HEK293T (cell line): ENCODE measurements at places on chromosomes 6 and 20.

DNA sequence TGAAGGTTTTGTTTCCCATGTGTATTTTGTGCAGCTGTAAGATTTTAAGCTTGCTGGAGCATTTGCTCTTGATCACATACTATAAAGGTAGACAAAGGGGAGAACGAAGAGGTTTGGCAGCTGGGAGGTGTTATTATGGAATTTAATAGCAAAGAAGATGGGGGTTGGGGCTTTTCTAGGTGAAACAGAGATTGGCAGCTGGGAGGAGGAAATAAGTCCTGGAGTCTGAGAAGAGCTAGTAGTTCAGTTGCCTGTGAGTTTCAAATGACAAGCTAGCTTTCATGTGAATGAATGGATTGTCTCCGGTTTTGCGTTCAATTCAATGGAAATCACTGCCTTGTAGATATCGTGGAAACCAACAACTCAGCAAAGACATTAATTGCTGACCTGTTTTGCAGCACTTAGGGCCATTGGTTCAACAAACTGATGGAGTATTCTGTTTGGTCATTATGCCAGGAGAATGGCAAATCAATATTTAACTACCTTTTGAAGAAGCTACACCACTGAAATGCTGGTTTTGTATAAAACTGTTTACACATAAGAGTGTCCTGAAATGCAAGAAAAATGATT is 38.1 kb upstream of the FLRT3 start:
- no peak for DNase-seq

- no peak for DNase-seq
Observed at GRCh38 chr6:102742028-102742427, 1348.5 kb downstream of the GRIK2 start.

DNA sequence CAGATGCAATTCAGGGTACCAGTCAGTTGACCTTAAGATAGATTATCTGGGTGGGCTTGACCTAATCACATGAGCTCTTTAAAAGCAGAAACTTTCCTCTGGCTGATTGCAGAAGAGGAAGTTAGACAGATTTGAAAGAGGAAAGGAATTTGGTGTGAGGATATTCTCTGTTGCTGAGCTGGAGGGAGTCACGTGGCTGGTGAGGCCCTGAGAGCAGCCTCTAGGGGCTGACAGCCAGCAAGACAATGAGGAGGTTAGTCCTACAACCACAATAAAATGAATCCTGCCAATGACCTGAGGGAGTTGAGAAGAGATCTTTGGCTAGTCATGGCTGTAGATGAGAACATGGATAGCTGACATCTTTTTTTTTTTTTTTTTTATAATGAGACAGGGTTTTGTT is 87.0 kb upstream of the B3GAT2 start:
- DNase-seq: peak; percentile 15

- peak; percentile 79 for DNase-seq
Observed at GRCh38 chr20:62010551-62011402, 54.9 kb downstream of the TAF4 start.

DNA sequence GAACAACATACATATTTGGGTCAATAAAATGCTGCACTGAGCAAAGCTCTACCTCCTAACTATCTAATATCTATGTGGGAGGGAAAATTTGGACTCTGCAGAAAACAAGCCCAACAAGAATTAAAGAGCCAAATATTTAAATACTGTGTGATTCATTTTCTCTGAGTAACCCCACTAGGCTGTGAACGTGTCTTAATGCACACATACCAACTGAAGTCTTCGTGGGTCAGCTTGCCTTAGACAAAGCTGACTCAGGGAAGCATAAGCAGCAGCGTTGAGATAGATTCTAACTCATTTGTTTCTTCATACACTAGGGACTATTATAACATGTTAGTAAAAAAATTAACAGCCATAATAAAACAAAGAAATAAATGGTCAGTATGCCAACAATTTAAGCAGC is 114.3 kb downstream of the GJA1 start:
- DNase-seq: no peak

DNA sequence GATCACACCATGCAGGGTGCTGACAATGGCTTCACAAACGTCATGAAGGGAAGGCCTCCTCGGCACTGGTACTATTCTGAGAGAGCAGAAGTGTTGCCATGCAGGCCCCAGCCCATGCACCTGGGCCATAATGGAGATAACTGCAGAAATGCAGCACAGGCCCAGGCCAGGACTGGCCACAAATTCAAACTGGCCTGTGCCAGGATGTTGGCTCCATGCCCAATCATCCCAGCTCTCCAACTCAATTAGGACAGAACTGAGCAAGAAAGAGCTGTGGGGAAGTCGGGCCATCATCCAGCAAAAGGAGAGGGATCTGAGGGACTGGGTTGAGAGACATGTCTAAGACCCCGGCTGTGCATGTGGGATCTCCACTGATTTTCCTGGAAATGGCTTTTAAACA is 48.9 kb upstream of the SYNDIG1 start:
- no peak for DNase-seq

DNA sequence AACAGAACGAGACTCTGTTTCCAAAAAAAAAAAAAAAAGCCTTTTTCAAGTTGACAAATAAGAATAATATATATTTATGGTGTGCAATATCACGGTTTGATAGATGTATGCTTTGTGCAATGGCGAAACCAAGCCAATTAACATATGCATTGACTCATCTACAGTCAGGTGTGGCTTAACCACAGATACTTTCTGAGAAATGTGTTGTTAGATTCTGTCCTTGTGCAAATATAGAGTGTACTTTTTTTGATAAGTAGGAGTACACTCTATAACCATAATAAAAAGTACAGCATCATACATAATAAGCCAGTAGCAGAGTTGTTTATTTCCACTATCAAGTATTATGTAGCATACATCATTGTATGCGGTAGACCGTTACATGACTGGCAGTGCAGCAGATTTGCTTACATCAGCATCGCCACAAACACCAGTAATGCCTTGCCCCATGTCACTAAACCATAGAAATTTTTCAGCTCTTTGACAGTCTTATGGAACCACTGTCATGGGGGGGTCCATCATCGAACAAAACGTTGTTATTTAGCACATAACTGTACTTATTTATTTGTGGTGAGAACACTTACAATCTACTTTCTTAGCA is 59.2 kb downstream of the TMEM170B start:
- no peak for DNase-seq

DNA sequence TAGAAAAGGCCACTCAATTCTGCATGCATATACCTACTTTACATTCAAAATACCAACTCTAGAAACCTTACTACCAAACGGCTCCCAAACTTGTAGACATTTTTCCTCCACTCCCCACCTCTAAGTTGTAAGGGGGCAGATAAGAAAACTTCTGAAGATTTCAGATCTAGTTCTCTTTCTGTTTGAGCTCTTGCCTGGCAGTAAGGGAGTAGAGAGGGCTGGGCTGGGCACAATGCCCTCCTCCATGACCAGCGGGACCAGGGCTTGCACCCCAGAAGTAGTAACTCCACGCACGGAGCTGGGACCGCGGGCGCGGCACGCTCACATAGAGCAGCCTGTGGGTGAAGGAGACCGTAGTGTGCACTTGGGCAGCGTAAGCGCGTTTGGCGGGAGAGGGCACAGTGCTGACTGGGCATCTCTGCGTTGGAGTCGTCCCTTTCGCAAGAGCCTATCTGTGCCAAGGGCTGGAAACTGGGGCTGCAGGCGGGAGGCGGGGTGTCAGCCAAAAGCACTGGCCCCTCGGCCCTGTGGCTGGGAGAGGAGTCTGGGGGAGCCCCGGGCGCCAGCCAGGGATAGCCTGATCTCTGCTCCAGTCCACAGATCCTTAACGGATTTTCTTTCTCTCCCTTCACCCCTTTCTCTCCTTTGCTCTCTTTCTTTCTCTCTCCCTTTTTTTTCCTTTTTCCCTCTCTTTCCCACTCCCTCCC is 32.4 kb downstream of the PHACTR1 start:
- no peak for DNase-seq

GRCh38 chr20:17300113-17300512 is 73.3 kb downstream of the PCSK2 start:
- no peak for DNase-seq

DNA sequence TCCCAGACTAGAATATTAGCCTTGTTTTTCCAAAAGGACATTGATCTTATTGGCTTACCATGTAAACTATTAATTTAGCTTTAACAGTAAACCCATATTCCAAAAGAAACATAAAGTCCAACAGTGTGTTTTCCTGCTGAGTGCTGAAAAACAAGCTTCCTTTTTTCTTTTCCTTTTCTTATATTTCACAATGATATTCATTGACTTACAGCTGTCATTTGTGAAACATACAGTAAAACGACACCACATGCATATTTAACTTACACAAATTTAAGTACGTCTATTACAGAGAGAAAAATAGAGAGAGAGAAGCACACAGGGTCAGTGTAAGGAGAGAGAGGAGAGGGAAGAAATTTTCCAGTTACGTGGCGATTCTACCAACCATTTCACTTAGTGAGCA is 543.9 kb upstream of the JARID2 start:
- no peak for DNase-seq

GRCh38 chr6:31851485-31851832 is 11.2 kb downstream of the NEU1 start:
- no peak for DNase-seq

GRCh38 chr20:34475979-34476736 is 40.1 kb upstream of the DYNLRB1 start:
- peak; percentile 8 for DNase-seq
